ENCODE measurements at places on chromosomes 5 and 9.

DNA sequence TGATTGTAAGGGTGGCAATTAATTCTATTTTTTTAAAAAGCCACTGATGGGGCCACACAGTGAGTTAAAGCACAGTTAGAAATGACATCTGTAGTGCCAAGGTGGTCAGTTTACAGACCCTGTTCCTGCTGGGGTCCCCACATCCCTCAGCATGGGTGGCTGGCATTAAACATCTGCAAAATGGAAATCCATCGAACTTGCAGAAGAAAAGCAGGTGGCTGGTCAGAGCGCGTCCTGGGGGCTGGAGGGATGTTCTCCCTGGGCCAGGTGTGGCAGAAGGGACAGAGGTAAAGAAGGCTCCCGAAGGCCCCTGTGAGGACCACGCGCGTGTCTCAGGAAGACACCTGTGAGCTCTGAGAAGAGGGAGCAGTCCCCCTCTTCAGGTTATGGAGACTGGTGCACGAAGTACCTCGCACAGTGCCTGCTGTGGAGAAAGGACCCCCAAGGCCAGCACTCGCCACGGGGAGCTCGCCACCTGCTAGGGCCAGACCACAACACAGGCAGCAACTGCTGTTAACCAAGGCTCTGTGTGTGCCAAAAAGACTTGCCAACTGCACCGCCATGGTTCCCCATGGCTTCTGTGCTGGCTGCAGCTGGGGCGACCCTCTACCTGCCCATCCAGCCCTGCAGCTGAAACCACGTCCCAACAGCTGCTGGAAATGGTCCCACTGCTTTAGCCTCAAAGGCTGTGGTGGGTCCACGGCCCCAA lies 65.2 kb downstream of the RASGEF1C start:
- no peak for DNase-seq

- DNase-seq: no peak
Measured at GRCh38 chr5:148374690-148375360, 8.9 kb upstream of the FBXO38 start.

DNA sequence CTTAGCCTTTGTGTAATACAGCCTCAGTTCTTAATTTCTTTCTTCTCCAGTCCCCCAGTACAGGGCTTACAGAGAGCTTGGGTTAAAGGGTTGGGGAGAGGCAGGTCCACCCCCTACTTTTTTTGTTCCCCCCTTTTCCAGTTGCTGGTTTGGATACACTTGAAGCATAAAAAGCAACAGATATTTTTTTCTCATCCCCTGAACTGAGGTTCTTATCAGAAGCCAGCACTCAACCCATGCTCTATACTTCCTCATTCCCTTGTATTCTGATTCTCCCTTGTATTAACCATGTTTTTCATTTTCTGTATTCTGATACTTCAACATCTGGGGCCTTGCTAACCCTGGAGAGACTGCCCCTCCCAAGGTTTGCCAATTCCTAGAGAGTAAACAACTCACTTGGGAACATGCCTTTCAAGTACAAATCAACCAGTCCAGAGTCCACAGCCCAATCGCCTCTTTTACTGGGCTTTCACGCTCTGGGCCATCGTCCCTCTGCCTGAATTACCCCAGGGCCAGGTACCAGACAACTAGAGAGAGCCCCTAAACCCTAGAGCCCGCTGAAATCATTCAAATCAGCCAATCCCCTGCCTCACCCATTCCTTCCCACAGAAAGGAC lies 333.4 kb upstream of the PUM3 start:
- DNase-seq: no peak

- no peak for DNase-seq
Measured at GRCh38 chr5:96070622-96071225, 109.1 kb upstream of the ELL2 start.

DNA sequence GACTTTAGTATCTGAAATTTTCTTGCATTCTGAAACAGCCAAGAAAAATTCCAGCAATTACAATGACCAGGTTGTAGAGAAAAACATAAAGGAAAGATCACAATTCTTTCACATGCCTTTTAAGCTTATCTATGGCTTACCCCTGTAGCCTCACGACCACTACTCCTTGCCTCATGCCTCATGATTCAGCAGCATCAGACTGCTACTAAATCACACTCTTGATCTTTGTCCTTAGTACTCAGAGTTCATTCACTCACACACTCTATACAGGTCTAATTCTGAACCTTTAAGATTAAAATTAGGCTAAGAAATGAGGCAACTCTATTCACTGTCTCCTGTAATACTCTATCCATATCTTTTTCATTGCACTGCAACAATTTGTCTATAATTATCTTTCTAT lies 415.1 kb downstream of the MLLT3 start:
- DNase-seq: no peak

- DNase-seq: no peak
Measured at GRCh38 chr5:156103155-156103885, 223.6 kb upstream of the SGCD start.
